ENCODE measurements at places on chromosomes 5 and 9.

DNA sequence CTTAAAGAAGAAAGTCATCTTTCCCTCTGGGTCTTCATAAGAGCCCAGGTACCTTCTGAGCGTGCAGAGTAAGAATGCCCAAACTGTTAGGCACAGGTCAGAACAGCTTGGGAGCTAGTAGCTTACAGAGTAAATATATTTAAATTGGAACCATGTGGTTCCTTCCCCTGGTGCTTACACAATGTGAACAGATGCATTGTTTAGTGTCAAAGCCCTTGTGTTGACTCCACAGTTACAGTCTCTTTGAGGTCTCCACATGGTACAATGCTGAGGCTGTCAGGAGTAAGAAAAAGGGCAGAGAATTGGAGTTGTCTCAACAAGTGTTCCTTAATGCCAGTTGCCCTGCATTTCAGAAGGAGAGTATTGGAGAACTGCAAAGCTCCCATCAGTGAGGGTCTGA, 188.5 kb downstream of the PAPPA start:
- DNase-seq, result no peak

GRCh38 chr9:80554301-80554700, 982.5 kb downstream of the TLE4 start:
- no peak for DNase-seq

GRCh38 chr9:72812559-72813111, 140.2 kb downstream of the ALDH1A1 start:
- no peak for DNase-seq

GRCh38 chr5:75837258-75837841, 120.1 kb upstream of the POC5 start:
- DNase-seq, result no peak

DNA sequence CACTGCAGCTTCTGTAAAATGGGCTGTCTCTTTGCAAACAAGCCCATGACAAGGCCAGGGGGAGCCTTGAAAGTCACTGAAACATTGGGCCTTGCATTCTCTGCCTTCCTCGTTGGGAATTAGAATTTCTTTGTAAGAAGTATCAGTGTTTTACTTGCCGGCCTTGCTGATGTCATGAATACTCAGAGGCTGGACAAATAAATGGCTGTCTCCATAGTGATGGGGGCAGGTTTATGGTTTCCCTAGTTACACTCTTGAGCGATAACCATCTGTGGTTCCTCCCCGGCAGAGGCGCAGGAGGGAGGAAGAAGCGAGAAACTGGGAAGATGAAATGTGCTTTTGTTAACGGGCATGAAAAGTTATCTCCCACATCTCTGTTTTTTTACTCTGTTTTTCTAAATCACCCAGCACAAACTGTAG, 272.7 kb upstream of the PANK3 start:
- no peak for DNase-seq

All from activated T-cell treated with anti-CD3 and anti-CD28 coated beads, Interleukin-2, amount 50 U/mL, for 1 hour (primary cell).